Activated T-helper 1 cell treated with anti-CD3 and anti-CD28 coated beads, Interleukin-2, amount 50 U/mL, for 16 hours (primary cell): ENCODE measurements at places on chromosomes 7 and 10.

DNA sequence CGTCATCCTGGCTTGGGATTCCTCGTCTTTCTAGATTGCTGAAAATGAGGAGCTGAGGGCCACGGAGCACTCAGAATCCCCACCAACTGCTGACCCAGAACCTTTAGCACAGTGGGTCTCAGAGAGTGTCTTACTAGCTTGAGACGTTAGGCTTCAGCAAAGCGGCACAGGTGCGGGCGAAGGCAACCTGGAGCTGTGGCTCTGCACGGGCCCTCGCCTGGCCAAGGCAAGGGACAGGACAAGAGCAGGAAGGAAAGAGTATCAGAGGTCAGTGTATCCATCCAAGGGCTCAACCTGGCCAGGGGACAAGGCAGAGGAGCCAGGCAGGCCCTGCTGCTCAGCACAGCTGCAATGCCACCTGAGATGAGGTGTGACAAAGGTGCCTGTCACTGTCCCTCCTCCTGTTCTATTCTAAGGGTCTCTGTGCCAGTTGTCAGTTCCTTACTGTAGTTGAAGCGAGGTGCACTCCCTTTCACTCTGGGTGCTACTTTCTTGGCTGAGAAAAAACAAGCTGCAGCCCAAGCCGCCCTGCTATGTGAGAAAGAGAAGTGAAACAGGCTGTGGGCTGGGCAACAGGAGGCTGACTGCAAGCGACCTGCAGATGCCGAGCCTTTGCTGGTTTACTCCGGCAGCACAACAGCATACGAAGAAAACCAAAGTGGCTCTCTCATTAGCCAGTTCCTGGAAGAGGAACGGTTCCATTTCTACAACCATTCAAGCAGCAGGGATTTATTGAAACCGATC is 33.3 kb upstream of the KDM7A start:
- DNase-seq: no peak

DNA sequence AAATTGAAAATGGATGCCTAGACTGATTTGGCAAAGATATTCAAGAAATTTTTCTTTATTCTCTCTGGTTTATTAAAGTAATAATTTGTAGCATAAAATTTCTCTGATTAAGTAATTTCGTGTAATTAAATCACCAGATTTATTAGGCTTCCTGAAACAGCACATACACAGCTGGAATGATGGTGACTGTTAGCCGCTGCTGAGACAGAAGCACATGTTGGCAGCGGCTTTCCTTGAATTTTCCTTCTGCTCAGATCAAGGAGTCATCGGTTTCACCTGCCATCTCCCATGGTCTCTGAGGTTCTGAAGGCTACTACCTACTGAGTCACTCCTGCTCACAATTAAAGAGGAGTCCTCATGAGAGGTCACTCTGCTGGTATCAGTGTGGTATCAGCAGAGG is 101.5 kb downstream of the GFRA1 start:
- DNase-seq: no peak

DNA sequence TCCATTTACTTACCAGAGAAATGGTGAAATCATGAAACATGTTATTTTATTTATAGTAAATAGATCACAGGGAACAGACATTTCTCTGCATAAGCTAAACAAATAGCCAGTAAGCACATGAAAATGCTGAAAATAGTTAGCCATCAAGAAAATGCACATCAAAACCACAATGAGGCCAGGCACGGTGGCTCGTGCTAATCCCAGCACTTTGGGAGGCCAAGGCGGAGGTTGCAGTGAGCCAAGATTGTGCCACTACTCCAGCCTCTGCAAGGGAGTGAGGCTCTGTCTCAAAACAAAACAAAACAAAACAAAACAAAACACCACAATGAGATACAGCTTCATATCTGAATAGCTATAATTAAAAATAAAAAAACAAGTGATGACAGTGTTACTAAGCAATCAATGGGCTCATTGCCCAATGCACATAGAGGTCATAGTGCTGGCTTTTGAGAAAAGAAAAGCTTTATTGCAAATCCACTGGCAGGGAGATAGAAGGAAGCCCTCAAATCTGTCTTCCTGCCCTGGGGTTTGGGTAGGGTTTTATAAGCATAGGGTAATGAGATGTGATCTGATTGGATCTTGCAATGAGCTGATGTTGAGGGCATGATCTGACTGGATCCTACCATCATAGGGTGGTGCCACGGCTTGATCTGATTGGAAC is 16.2 kb downstream of the CSTF2T start:
- DNase-seq: no peak

DNA sequence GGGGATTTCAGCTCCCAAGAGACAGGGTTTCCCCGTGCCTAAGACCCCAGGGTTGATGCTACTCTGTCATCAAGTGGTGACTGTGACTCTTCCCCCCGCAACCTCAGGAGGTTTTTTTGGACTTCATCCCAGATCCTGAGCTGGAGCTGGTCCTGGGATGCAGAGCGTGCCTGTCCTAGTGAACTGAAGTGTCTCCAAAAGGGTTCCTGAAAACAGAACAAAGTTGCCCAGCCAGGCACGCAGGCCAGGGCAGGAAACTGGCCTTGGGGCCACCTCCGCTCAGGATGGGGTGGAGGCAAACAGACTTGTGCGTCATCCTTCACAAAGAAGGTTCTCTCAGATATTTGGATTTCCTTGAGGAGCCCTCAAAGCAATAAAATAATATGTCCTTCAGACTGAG is 118.9 kb downstream of the ITIH5 start:
- no peak for DNase-seq

GRCh38 chr7:27763983-27764508 is 24.1 kb downstream of the TAX1BP1 start:
- no peak for DNase-seq
